ENCODE measurements at places on chromosomes 4 and X.

DNA sequence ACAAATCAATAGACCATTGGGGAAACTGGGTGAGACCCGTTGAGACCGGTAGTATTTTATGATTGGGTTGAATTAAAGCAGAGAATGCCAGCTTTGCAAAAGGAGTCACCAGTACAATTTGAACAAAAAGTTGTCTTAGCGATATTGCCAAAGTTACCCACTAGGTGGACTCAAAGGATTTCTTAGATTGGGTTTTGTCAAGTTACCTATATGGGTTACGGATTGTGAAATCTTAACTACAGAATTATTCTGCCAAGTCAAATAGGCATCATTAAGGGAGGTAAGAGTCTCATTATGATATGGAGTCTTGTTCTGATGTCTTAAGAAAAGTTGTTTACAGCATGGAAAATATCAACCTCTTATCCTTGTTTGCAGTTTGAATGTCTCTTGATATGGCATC lies 15.0 kb upstream of the CT47A1 start:
- DNase-seq, result no peak

DNA sequence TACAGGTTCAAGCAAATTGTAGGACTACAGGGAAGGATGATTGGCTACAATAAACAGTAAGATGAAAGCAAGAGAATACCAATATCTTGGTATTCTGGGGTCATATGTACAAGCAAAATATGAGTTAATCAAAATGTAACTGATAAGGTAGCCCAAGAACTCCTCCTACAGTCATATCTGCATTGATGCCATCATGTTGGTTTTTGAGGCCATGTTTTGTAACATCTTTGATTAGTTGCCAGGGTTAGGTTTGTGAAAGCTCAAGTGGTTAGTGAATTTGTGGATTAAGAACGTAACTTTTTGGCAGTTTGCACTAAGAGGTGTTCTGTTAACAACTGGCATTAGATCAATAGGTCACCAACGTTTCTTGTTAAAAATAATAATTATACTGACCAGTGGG lies 59.6 kb downstream of the USP9X start:
- no peak for DNase-seq

GRCh38 chr4:165393704-165394103 lies 14.9 kb downstream of the CPE start:
- DNase-seq, result no peak

DNA sequence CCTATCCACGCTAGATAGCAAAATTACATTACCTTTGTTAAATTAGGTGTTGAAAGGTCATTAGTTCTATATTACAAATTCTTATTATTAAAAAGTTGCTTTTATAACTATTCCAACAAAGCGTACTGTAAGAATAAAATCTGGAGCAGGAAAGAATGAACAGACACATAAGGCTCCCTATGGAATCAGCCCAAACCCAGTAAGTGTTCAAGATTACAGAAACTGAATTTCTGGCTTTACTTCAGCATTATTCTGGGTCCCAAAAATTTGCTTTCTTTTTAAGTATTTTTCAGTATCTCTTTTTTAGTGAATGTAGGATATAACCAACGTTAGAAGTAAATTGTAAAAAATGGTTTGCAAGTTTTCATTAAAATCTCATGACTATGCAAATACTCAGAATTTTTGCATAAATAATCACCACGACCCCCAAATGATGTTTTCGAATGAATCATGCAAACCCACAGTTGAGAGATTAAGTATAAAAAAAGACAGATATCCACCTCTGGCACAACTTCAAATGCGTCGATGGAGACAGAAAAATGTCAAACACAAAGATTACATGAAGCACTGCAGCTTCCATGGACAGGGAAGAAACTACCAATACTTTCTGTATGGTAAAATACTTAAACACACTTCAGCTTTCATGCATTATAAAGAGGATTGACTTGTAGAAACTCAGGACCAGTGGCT lies 238.5 kb downstream of the RASL11B start:
- DNase-seq, result no peak

DNA sequence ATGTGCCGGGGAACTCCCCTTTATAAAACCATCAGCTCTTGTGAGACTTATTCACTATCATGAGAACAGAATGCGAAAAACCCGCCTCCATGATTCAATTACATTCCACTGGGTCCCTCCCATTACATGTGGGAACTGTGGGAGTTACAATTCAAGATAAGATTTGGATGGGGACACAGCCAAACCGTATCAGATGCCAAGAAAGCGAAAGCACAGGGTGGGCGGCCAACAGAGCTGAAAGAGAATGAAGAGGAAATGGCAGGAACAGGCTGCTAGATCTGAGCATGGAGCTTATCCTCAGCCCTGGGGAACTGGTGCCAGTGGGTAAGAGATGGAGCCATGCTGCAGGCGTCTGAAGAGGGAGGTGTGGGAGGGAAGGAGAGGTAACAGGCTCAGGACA lies 117.7 kb upstream of the PNPLA4 start:
- DNase-seq, result no peak

GRCh38 chr4:166657261-166657660 lies 577.0 kb downstream of the SPOCK3 start:
- DNase-seq, result no peak

GRCh38 chr4:161256172-161256571 lies 907.6 kb downstream of the FSTL5 start:
- DNase-seq, result no peak

- no peak for DNase-seq
Measured at GRCh38 chrX:47776292-47777006, 60.3 kb upstream of the ZNF81 start.

- DNase-seq, result no peak
Measured at GRCh38 chr4:84497504-84498202, 1.4 kb downstream of the NKX6-1 start.

- no peak for DNase-seq
Measured at GRCh38 chrX:109384699-109385098, 97.2 kb downstream of the GUCY2F start.

- DNase-seq, result no peak
Measured at GRCh38 chr4:127149086-127149485, 483.7 kb upstream of the INTU start.

GRCh38 chr4:79848329-79848728 lies 224.7 kb downstream of the ANTXR2 start:
- DNase-seq, result no peak

- DNase-seq, result no peak
Measured at GRCh38 chr4:114180481-114180880, 201.0 kb upstream of the ARSJ start.

GRCh38 chr4:3873408-3874027 lies 107.3 kb downstream of the ADRA2C start:
- no peak for DNase-seq

DNA sequence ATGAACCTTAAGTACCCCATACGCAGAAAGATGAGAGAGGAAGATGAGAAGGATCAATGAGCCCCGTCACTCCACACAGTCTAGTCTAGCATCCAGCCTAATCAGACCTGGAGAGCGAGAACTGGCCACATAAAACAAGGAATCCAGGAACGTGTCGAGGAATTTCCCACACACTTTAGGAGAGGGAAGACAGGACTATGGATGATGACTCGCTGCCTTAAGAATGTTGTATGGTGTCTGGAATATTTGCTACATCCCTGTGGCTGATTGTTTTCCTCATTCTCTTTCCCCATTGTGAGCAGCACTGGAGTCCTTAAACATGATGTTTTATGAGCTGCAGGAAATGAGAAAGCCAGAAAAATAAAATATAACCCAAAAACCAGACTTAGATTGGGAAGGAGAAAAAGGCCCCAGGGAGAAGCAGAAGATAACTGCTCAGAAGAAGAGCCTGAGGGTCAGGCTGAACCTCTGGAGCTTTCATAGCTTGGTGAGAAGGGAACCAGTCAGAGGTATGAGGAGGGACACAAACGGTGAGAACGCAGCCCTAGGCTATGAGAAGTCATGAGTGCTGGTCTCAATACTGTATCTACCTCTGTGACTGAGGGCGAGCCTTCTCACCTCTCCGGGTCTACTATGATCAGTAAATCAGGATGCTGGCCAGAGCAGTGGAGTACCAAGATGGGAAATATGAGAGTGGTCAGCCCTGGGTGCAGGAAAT lies 139.5 kb upstream of the NOCT start:
- DNase-seq, result no peak
